ENCODE measurements at places on chromosomes 11 and 22.

GRCh38 chr11:61273178-61274078 is 21.7 kb downstream of the VWCE start:
- no peak for DNase-seq

GRCh38 chr11:119340335-119341221 is at the start of gene C1QTNF5:
C1QTNF5 (minus strand) TSS chr11:119340883; CDS start chr11:119340397, 486 bp downstream.
- DNase-seq: no peak

- no peak for DNase-seq
These were observed 18.2 kb upstream of the TUB start for GRCh38 chr11:8062781-8063257.

GRCh38 chr11:17384002-17384511 is 4.4 kb downstream of the KCNJ11 start:
- peak; percentile 66 for DNase-seq
